ENCODE measurements at places on chromosomes 4 and X. TPM values are rescaled to one million over a fixed set of nuclear protein-coding genes. Genes with fewer than 3 reads are reported as not detected.
A peak's percentile ranks its signal among the peaks of the same experiment; 100 is the strongest.

- no peak for DNase-seq
- H3K4me1 ChIP-seq, result no peaks in the 10 kb centered on the region
- H3K4me3 ChIP-seq, result no peak overlapping the region
- H3K27ac ChIP-seq, result no peak overlapping the region
- peaks cover 18% of the 10 kb centered on the region for H3K36me3 ChIP-seq
Observed at GRCh38 chr4:3184725-3185124, 64.2 kb upstream of the MSANTD1 start.

- no peaks in the 10 kb centered on the region for H3K36me3 ChIP-seq
- H3K4me3 ChIP-seq, result no peak overlapping the region
- no peaks in the 10 kb centered on the region for H3K4me1 ChIP-seq
- peak; percentile 28 for DNase-seq
Observed at GRCh38 chr4:43816116-43816515, 632.5 kb downstream of the KCTD8 start.

- no peak overlapping the region for H3K27ac ChIP-seq
- no peaks in the 10 kb centered on the region for H3K4me1 ChIP-seq
- no peaks in the 10 kb centered on the region for H3K27me3 ChIP-seq
- no peak overlapping the region for H3K4me3 ChIP-seq
- no peak for DNase-seq
Observed at GRCh38 chr4:159508917-159509500, 406.1 kb downstream of the RAPGEF2 start.

DNA sequence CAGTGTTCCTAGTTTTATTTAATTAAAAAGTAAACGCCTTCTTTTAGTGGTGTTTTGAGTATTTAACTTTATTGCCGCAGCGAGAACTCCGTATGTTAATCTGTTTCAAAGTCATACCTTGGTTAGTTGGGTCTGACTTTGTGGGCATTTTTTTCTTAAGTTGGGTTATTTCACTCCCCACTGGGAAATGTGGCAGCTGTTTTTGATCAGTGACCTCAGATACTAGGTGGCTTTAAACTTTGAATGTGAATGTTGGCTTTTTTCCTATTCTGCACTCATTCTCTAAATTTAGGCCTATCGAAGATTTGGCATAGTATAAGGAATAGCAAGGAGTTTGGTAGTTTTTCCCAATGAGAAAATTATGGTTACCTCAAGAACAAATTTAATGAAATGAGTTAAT, 85.9 kb downstream of the FIP1L1 start:
- no peak for DNase-seq
- H3K4me1 ChIP-seq, result no peaks in the 10 kb centered on the region
- H3K27me3 ChIP-seq, result no peaks in the 10 kb centered on the region
- H3K36me3 ChIP-seq, result peaks cover 2% of the 10 kb centered on the region
- no peak overlapping the region for H3K27ac ChIP-seq

- H3K4me1 ChIP-seq, result no peaks in the 10 kb centered on the region
- peak; percentile 92 for DNase-seq
- peak within 1 kb of the TSS; percentile 93 for H3K27ac ChIP-seq
- H3K27me3 ChIP-seq, result no peaks in the 10 kb centered on the region
- H3K4me3 ChIP-seq, result peak within 1 kb of the TSS; percentile 53
Observed at GRCh38 chrX:2928583-2929434, at the start of gene ARSD. TSS of gene ARSD (minus strand) at chrX:2929339. CDS start at chrX:2929275, 64 bp downstream.

GRCh38 chr4:152613841-152614721, 65.7 kb downstream of the TMEM154 start:
- no peak overlapping the region for H3K27ac ChIP-seq
- no peaks in the 10 kb centered on the region for H3K36me3 ChIP-seq
- H3K4me3 ChIP-seq, result no peak overlapping the region
- DNase-seq, result no peak

DNA sequence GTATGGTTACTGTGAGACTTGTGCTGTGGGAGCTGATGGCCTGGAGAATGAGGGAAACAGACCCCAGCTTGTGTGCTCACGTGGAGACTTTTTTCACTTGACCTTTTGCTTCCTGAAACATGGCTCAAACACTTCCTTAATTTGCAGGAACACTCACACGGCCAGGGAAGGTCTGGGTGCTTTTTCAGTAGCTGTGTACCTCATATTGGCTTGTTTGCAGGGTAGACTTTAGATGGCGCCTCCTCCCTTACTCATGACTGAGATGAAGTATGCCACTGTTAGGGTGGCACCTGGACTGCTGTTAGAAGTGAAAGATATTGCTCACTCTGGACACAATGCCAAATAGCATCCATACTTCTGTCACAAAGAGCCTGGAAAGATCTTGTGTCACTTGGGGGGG, 75.7 kb upstream of the WDR1 start:
- H3K4me3 ChIP-seq, result no peak overlapping the region
- no peaks in the 10 kb centered on the region for H3K36me3 ChIP-seq
- H3K27me3 ChIP-seq, result no peaks in the 10 kb centered on the region
- H3K4me1 ChIP-seq, result no peaks in the 10 kb centered on the region

- no peaks in the 10 kb centered on the region for H3K36me3 ChIP-seq
- H3K27me3 ChIP-seq, result peaks cover 8% of the 10 kb centered on the region
- H3K4me3 ChIP-seq, result no peak overlapping the region
- DNase-seq, result no peak
- no peaks in the 10 kb centered on the region for H3K4me1 ChIP-seq
- H3K27ac ChIP-seq, result no peak overlapping the region
Observed at GRCh38 chr4:21952549-21952948, 4.0 kb upstream of the KCNIP4 start.

- H3K4me3 ChIP-seq, result no peak overlapping the region
- DNase-seq, result no peak
- H3K27ac ChIP-seq, result no peak overlapping the region
- no peaks in the 10 kb centered on the region for H3K36me3 ChIP-seq
- H3K4me1 ChIP-seq, result peaks cover 3% of the 10 kb centered on the region
Observed at GRCh38 chrX:107576841-107577240, 51.5 kb upstream of the PRPS1 start.

- H3K36me3 ChIP-seq, result no peaks in the 10 kb centered on the region
- DNase-seq, result peak; percentile 94
- H3K27me3 ChIP-seq, result no peaks in the 10 kb centered on the region
Observed at GRCh38 chr4:185165605-185166063, 22.6 kb downstream of the SLC25A4 start.

GRCh38 chr4:13580036-13580435, 35.7 kb upstream of the NKX3-2 start:
- peaks cover 4% of the 10 kb centered on the region for H3K36me3 ChIP-seq
- H3K27ac ChIP-seq, result no peak overlapping the region
- no peaks in the 10 kb centered on the region for H3K27me3 ChIP-seq
- H3K4me3 ChIP-seq, result no peak overlapping the region
- H3K4me1 ChIP-seq, result no peaks in the 10 kb centered on the region
- no peak for DNase-seq

GRCh38 chrX:52166840-52167239, 17.8 kb upstream of the MAGED4 start:
- H3K4me3 ChIP-seq, result no peak overlapping the region
- H3K27me3 ChIP-seq, result no peaks in the 10 kb centered on the region
- H3K36me3 ChIP-seq, result no peaks in the 10 kb centered on the region
- H3K4me1 ChIP-seq, result no peaks in the 10 kb centered on the region

ANXA3 gene
- total RNA-seq, result 7.2 TPM

GPR82 gene
- not detected for total RNA-seq

VCX2 gene
- not detected for total RNA-seq

HSFX3 gene
- total RNA-seq, result not detected
